ENCODE measurements at places on chromosomes 11 and 22.

DNA sequence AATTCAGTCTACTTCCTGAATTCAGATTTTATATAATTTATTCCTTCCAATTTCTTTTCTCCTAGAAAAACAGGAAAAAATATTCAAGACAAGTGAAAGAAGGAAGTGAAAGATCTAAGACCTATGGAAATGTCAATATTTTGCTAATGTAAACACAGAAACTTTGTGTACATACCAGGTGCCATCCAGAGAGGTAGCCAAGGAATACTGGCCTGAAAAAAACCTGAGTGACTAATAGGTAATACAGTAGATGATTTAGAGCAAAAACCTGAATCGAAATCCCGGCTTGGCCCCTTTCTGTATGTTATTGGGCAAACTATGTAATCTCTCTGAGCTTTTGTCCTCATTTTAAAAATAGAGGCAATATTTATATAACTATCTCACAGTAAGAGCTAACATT lies 59.2 kb upstream of the FSHB start:
- no peak for DNase-seq

DNA sequence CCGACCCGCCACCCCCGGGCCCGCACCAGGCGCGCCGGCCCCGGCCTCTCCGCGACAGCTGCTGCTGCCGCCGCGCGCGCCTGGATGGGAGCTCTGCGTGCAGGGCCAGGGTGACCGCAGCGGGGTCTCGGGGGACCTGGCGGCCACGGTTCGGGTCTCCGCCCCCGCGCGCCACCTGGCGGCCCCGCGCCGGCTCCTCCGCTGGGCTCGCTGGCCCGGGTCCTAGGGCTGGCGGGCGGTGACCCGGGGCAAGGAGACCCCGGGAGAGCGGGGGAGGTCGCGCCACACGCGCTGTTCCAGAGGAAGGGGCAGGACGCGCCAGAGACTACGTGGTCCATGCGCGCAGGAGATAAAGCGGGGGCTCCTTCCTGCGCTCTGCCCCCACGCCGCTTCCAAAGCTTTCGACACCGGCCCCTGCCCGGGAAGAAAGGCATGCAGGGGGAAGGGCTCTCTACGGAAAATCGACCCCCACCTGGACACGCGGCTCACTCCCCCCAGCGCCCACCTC lies 562 bp downstream of the SHANK2 start:
- peak; percentile 58 for DNase-seq

DNA sequence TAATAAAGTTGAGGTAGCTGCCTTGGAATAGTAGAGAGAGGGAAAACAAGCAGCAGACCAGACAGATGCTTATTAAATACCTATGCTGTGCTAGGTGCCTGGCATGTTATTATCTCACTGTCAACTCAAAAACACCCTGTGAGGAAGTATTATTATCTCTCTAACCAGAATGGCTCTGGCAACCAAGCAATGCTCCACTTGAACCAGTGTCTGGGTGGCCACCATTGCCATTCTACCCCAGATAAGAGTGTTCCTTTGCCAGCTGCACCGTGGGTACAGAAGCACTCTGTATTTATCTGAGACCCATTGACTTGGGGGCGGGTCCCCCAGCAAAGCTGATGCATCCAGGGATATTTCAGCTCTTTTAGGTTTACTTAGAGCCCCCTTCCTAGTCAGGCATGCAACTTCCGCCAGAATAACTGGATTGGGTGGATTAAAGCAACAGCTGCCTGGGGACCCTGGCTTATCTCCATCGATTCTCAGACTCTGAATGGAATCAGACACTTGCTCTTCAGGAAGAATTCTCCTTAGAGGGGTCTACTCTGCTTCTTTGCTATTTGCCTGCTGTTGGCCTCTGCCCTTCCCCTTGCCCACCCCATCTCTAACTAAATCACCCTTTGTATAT lies 49.1 kb downstream of the RCN1 start:
- no peak for DNase-seq

- no peak for DNase-seq
Measured at GRCh38 chr11:61601512-61601911, 20.6 kb upstream of the SYT7 start.

- peak; percentile 12 for DNase-seq
Measured at GRCh38 chr11:109697140-109697843, 275.3 kb downstream of the C11orf87 start.
